ENCODE measurements at places on chromosomes 3 and 15.

- DNase-seq, result no peak
Measured at GRCh38 chr3:149790268-149790667, 2.1 kb downstream of the ANKUB1 start.

DNA sequence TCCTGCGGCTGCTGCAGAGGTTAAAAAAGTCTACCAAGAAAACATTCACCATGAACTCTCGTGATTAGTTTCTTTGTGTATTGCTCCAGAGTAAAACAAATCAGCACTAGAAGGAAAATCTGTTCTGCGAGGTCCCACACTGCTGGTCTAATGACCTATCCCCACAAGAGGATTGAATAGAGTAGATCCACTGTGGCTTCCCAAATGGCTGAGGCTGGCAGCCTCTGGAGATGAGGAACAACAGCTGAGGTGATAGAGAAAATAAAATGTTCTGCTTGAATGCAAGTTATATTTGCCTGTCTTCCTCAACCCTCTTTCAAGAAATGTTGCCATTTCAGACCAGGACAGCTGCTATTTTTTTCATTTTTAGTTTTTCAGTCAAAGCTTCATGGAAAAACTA is 883.3 kb downstream of the CADM2 start:
- no peak for DNase-seq

DNA sequence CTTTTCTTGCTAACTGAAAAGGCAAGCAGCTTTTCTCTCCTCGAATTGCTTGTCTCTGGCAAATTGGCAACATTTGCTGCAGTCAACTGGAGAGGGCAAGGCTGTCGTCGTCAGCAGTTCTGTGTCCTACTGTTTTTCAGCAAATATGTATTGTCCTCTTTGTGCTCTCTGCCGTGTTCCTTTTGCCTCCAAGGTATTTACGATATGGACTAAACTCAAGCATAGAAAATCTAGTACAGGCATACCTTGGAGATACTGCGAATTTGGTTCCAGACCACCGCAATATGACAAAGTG is 558 bp upstream of the SLC30A4 start:
- DNase-seq, result no peak

DNA sequence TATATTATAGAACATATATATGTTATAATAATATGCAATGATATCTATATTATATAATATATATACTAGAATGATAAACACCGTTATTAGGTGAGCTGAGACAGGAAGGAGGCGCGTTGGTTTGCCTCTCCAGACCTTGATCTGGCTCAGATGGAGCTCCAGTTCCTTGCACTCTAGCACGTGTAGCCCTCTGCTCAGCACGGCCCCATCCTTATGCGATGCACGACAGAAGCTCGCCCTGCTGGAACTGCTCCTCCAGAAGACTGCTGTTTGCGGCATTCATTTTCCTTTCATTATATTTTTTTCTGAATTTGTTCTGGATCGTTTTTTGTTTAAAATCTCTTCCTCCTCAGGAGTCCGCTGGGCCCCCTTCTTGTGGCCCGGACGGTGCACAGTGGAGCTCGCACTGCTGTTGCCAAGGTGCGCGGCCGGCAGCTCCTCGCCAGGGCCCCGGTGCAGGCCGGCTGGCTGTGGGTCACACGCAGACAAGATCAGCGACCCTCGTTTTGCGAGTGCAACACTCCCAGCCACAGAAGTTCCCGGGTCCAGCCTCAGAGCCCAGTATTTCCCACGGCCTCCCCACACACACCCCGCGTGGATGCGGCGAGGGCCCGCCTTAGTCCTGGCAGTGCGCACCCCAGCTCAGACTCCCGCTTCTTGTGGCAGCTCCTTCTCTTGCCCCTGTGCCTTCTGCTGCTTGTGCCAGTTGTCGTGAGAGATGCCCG is 112.2 kb downstream of the CHL1 start:
- no peak for DNase-seq

GRCh38 chr15:99997112-99997651 is 263.9 kb upstream of the LYSMD4 start:
- no peak for DNase-seq

DNA sequence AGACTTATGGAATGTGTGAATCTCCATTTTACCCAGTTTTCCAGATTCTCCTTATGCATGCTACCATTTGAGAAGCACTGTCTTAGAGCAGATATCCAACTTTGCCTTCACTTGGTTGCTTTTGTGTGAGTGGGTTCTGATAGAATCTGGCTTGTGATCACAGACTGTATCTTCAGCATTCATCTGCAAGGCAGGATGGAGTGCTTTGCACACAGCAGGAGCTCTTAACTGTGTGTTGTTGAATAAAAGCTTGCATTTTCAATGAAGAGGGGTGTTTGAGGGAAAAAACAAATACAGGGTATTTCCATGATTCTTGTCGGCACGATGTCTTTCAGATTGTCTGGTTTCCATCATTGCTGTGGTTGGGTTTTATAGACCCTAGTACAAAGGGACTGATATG is 24.4 kb downstream of the IL1RAP start:
- DNase-seq, result no peak

DNA sequence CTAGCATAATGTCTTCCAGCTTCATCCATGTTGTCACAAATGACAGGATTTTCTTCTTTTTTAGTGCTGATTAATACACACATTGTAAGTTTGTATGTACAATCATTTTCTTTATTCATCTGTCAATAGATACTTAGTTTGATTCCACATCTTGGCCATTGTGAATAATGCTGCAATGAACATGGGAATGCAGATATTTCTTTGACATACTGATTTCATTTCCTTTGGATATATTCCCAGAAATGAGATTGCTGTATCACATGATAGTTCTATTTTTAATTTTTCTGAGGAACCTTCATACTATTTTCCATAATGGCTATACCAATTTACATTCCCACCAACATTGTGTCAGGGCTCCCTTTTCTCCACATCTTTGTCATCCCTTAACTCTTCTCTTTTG is 117.9 kb downstream of the MEIS2 start:
- DNase-seq, result no peak

DNA sequence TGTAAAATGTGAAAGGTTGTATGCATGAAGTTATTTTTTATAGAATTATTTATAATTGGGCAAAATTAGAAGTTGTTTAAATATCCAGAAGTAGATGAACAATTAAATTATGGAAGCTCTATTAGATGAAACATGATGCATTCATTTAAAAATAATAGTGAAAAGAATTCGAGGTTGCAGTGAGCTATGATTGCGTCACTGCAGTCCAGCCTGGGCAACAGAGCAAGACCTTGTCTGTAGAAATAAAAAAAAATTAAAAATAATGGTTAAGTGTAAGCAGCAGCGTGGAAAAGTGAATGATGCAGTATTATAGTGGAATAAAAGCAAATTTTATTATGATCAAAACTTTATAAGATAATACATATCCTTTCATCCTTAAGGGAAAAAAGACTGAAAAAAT is 14.3 kb downstream of the BUB1B start:
- no peak for DNase-seq
